Epithelial cell of proximal tubule (primary cell): ENCODE measurements at places on chromosomes 13 and 19. TPM values are rescaled to one million over a fixed set of nuclear protein-coding genes. Genes with fewer than 3 reads are reported as not detected.

CEACAM16 gene
- total RNA-seq, result not detected in 2 replicates

F10 gene
- 0.12 TPM in 1 of 2 replicates, not detected in the other for total RNA-seq

WTIP gene
- total RNA-seq, result 4.5 and 27.9 TPM in 2 replicates

CPB2 gene
- total RNA-seq, result not detected in 2 replicates

DNA sequence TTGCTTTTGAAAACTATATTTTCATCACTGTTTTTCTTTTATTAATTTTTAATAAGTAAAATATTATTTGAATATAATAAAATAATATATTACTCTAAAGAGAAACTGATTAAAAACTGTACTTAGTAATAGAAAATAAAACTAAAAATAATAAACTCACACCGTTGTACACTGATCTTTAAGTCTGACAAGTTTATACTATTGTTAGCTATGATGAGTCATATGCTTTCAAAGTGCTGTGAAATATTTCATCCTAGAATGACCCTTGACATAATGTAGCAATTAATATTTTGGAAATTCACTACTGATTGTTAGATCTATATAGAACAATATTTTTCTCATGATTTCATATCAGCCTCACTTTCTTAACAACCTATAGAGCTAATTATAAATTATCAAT is 1040.6 kb upstream of the SPRY2 start:
- no peak for DNase-seq

GRCh38 chr19:47523473-47523872 is 8.6 kb upstream of the NAPA start:
- DNase-seq, result no peak

- DNase-seq, result no peak
These were observed 15.8 kb downstream of the GPR180 start for GRCh38 chr13:94617389-94618000.

GRCh38 chr13:110010404-110011138 is 224.2 kb upstream of the IRS2 start:
- no peak for DNase-seq

GRCh38 chr13:44575035-44575434 is 1.1 kb downstream of the TSC22D1 start:
- DNase-seq, result no peak
